Mesothelial cell of epicardium (in vitro differentiated cells): ENCODE measurements at places on chromosomes 13 and 19. TPM values are rescaled to one million over a fixed set of nuclear protein-coding genes. Genes with fewer than 3 reads are reported as not detected.

The YJEFN3 gene
- total RNA-seq, result 19.0 to 22.6 TPM (median 20.7 TPM) in 3 replicates

The ZNF471 gene
- total RNA-seq, result not detected in 3 replicates

The CYP2A6 gene
- 0.27 to 0.40 TPM (median 0.34 TPM) in 3 replicates for total RNA-seq

The PRR36 gene
- total RNA-seq, result 23.4 to 25.1 TPM (median 24.0 TPM) in 3 replicates

The PTH2 gene
- total RNA-seq, result not detected in 3 replicates

The SBK2 gene
- total RNA-seq, result 0.33 to 0.97 TPM (median 0.56 TPM) in 3 replicates

The OLFM4 gene
- total RNA-seq, result 0.09 TPM in 1 of 3 replicates, not detected in the others

The CDC42EP5 gene
- 114 to 126 TPM (median 115 TPM) in 3 replicates for total RNA-seq

The C13orf42 gene
- not detected in 3 replicates for total RNA-seq

The ZNF541 gene
- total RNA-seq, result 0.13 to 0.81 TPM (median 0.18 TPM) in 3 replicates

The BRCA2 gene
- total RNA-seq, result 6.5 to 10.3 TPM (median 8.1 TPM) in 3 replicates

The GPR4 gene
- total RNA-seq, result 0.09 TPM in 1 of 3 replicates, not detected in the others

The MBD3L2 gene
- total RNA-seq, result not detected in 3 replicates

The ATP11A gene
- total RNA-seq, result 107 to 114 TPM (median 112 TPM) in 3 replicates
